ENCODE measurements at places on chromosomes 7 and 10.

DNA sequence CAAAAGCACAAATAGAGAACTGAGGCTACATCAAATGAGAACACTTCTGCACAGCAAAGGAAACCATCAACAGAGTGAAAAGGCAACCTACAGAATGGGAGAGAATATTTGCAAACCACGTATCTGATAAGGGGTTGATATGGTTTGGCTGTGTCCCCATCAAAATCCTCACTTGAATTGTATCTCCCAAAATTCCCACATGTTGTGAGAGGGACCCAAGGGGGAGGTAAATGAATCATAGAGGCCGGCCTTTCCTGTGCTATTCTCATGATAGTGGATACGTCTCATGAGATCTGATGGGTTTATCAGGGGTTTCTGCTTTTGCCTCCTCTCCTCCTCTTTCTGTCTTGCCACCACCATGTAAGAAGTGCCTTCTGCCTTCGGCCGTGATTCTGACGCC, 120.6 kb upstream of the FRMD4A start:
- no peak for DNase-seq

- no peak for DNase-seq
These were observed 21.3 kb downstream of the GBF1 start for GRCh38 chr10:102266670-102267069.

DNA sequence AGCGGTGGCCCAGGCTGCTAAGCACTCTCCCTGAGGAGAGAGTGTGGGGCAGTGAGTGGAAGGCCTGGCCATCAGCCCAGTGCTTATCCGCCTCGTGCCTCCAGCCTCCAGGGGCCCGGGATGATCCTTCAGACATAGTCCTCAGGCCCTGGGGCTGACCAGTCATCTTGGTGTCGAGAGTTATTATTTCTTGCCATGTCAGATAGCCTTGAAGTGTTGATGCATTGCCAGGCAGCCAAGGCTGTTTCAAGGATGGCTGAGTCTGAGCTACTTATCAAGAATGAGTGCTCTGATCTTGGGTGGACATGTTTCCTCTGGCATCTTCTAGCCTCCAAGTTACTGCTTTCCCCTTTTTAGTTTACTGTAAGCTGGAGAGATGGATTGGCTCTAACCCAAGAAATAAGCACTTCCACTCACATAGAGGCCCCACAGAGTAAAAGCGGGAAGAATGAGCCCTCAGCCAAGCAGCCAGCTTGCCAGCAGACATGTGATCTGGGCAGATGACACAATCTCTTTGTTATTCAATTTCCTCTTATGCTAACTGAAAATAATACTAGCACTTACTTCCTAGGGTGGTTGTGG, 136.5 kb upstream of the NAMPT start:
- peak; percentile 5 for DNase-seq

DNA sequence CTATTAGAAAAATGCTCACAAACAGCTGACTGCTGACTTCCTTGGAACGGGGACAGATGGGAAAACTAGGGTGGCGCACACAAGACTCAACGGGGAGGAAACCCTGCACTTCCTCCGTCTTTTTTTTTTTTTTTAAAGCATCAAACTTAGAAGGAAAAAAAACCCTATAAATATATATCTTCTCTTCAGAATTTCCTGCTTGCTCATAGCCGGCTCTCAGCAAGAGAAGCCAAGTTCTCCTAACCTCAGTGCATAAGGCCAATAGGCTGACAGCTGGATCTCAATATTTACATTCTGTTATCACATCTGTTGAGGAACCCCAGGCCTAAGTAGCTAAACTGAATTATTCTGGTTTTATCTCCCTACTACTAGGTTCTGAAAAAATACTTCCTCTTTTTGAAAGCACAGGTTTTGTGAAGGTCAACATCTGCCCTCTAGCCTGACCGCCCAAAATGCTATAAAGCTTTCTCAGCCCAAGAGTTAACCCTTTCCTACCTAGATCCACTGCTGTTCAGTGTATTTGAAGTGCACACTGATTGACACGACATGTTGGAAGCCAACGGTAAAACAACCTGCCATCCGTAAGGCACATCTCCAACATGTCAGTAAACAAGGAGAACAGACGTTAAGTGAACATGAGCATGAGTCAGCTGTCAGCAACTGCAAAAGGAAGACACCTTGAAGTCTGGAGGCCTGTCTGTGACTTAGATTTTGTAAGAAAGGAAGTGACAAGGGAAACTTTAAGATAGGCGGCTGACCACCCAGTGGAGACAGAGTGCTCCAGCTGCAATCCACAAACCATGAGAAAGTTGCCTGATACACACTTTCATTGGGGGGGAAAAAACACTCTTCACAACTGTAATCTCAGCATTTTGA, 83.8 kb downstream of the EBLN1 start:
- DNase-seq = no peak

- DNase-seq = no peak
These were observed 206.0 kb downstream of the CCDC3 start for GRCh38 chr10:12795315-12796110.

DNA sequence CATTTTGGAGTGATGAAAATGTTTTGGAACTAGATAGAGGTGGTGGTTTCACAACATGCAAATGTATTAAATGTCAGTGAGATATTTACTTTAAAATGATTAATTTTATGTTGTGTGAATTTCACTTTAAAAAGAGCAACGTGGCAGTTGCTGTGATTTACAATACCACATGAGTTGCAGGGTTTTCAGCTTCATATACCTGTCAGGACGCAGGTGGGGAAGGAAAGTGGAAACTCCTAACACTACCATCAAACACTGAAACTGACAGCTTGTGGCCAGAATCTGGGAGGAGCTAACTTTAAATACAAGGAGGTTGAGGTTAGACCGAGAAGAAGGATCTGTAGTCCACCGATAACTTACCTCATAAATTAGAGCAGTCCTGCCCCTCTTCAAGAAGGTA, 168.9 kb upstream of the TMEM72 start:
- no peak for DNase-seq

DNA sequence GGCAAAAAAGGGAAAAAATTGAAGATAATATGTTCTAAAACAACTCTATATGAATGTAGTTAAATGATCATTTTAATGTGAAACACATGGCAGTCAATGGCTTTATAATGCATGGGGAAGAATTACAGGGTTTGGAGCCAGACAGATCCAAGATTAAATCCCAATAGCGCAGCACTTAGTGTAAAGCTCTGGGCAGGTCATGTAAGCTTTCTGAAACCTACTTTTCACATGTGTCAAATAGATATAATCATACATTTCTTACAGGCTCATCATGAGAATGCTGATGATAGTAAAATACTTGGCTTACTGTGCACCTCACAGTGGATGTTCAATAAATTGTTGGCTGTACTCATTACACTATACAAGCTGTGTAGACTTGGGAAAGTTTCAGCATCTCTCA, 48.0 kb upstream of the ZNF365 start:
- no peak for DNase-seq

DNA sequence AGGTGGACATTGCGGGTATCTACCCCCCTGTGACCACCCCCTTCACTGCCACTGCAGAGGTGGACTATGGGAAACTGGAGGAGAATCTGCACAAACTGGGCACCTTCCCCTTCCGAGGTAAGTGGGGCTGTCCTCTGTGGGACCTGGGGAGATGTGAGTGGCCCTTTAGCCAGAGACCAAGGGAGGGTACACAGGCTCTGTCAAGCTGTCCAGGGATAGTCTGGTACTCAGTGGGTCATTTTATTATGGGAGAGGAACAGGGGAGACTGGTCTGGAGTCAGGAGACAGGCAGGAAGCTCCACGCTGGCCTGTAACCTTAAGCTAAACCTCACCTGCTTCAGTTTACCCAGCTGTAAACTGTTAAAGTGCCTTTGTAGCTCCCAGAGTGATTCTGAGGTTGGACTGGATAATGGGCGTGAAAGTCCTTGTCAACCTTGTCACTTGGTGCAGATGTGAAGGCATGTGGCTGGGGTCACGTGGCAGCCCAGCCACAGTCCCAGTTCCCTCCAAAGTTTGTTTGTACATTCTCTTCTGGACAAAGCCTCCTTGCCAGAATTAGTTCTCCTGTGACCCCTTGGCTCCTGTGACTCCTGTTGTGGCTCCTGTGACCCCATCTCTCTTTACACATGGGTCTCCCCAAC, 729 bp downstream of the HOGA1 start:
- DNase-seq = no peak
